ENCODE measurements at places on chromosomes 13 and 19.
A peak's percentile ranks its signal among the peaks of the same experiment; 100 is the strongest.

- DNase-seq, result no peak
Observed at GRCh38 chr19:28493884-28494283, 719.1 kb downstream of the UQCRFS1 start.

GRCh38 chr13:73058432-73058735, 421 bp upstream of the KLF5 start:
- no peak for DNase-seq

GRCh38 chr13:113813749-113814434, 50.0 kb downstream of the GAS6 start:
- peak; percentile 34 for DNase-seq

- DNase-seq, result no peak
Observed at GRCh38 chr13:112880221-112880641, 88.8 kb upstream of the MCF2L start.

GRCh38 chr13:74865656-74866055, 616.3 kb downstream of the TBC1D4 start:
- DNase-seq, result peak; percentile 10

- DNase-seq, result no peak
Observed at GRCh38 chr13:42602906-42603305, 29.0 kb downstream of the TNFSF11 start.
